Fibroblast of villous mesenchyme (primary cell): ENCODE measurements at places on chromosomes 16 and 17. TPM values are rescaled to one million over a fixed set of nuclear protein-coding genes. Genes with fewer than 3 reads are reported as not detected.

DNA sequence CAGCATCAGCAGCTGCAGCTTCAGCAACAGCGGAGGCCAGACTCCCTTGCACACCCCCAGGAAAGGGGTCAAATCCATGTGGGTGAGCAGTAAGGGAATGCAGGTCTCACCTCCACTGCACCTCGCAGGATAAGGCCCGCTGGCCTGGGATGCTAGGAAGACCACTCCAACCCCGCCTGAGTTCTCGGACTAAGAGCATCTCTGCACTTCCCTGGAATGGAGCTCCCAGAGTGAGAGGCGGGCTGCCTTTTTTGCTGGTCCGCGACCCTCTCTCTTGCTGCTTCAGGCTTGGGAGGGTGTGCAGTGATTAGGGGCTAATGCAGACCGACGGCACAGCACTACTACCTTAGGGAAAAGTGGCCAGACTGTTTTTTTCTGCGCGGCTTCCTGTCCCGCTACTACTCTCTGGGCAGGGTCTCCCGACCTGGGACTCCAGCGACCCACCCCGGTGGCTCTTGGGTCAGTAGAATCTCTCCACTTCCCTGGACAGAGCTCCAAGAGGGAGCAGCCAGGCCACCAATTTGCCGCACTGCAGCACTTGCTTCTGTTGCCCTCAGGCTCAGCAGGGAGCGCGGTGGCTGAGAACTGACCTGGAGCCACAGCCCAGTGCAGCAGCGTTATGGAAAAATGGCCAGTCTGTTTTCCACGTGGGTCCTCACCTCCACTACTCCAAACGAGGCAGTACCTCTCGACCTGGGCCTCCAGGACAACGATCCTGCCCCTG, 480.4 kb downstream of the CDH8 start:
- no peak for DNase-seq

- DNase-seq, result peak; percentile 12
Measured at GRCh38 chr17:57286399-57287105, 30.2 kb downstream of the MSI2 start.

- peak; percentile 84 for DNase-seq
Measured at GRCh38 chr17:6666077-6666521, 14.5 kb downstream of the C17orf100 start.

- DNase-seq, result no peak
Measured at GRCh38 chr17:81906476-81907218, 4.6 kb downstream of the PCYT2 start.

GRCh38 chr16:19175492-19176262, 7.6 kb downstream of the SYT17 start:
- peak; percentile 49 for DNase-seq

- DNase-seq, result no peak
Measured at GRCh38 chr16:58506241-58507194, 6.6 kb downstream of the NDRG4 start.

DNA sequence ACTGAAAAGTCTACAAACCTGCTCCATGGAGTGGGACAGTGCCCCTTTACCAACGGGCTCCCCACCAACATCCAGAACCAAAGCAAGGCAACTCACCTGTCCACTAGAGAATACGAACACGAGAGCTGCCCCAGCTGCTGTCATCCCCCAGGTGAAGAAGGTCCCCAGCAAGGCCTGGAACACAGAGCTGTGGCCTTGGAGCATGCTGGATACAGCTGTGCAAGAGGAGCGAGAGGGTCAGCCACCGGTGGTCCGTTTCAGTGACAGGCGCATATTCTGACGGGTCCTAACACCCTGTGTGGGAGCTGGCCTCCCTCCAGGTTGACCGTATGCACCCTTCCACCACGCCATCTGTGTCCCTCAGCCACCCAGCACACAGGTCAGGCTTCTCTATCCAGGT, 3.9 kb downstream of the SLC39A11 start:
- DNase-seq, result no peak

DNA sequence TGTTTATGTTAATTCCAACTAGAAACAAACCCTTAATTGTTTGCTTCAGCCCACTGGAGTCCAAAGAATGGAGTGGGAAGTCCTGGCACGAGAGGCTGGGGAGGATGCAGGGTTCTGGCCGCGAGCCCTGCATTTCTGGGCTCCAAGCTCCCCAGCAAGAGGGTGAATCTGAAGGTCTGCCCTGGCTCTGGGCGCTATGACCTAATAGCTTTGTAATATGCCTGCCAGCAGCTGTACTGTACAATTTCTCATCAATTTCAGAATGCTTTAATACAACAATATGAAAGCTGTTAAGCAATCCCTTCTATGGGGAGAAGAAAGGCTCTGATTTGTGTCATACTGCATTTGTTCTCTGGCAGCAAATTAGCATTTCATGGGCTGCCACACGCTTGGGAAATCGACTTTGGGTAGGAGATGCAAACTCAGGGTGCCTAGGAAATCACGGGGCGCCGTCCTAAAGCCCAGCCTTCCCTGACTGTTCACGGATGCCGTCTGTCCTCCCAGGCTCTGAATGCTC, 43.8 kb downstream of the NDEL1 start:
- peak; percentile 47 for DNase-seq

GRCh38 chr17:81412490-81413093, 17.3 kb downstream of the BAHCC1 start:
- DNase-seq, result peak; percentile 70

GRCh38 chr16:3810198-3810664, 70.3 kb downstream of the CREBBP start:
- DNase-seq, result no peak

- no peak for DNase-seq
Measured at GRCh38 chr16:9308850-9309249, 217.4 kb downstream of the HAPSTR1 start.

DNA sequence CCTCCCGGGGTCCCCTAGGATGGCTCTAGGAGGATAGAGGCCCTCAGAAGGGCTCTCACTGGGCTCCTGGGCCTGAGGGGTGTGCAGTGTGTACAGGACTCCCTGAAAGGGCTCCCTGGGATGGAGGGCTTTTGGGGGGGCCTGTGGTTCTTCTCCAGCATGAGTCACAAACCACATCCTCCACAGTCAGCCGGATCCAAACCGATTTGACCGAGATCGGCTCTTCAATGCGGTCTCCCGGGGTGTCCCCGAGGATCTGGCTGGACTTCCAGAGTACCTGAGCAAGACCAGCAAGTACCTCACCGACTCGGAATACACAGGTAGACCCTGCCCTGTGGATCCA, 4.5 kb downstream of the TRPV2 start:
- peak; percentile 84 for DNase-seq

DNA sequence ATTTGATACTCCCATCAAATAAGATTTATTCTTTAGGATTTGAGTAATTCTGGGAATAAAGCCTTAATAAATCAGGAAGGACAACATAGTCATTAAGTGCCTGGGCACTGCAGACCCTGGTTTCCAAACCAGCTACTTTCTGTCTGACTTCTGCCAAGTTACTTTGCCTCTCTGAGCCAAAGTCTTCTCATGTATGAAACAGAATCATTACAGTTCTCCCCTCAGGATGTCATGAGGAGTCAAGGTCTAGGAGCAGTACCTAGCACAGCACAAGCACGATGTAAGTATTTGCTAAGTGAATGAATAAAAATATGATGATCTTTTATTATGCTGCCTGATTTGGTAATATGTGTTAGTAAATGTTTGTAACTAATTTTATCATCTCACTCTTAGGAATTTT, 30.4 kb upstream of the HEATR6 start:
- DNase-seq, result no peak

DNA sequence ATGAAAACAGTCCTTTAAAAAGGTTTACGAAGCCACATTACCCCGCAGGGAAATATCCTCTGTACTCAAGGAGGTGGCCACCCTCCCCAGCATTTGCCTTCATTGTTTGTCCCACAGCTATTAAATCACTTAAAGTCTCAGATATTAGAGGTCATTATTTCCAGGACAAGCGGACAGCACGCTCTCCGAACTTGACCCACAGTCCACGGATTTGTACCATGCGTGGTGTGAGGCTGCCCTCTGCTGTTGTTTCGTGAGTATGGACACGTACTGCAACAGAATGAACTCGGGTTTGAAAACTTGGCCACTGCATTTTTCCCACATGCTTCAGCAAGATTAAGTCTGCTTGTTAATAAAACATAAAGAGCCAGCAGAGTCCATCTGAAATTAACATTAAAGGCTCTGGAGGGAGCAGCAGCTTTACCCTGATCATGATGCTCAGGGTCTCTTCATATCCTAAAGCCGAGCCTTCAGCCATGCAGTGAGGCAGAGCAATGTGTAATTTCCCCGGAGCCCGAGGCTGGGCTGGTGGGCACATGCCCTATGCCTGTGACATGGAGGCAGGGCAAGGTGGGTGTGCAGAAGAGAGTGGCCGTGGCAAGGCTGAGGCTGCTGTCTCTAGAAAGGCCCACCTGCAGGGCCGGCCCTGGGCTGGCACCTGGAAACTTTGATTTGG, 19.7 kb downstream of the MEAK7 start:
- DNase-seq, result peak; percentile 68

GRCh38 chr16:80583466-80583865, 42.7 kb downstream of the DYNLRB2 start:
- peak; percentile 72 for DNase-seq

APOH gene
- total RNA-seq, result not detected in 2 replicates

NMT1 gene
- total RNA-seq, result 67.0 and 78.2 TPM in 2 replicates

ATP5PD gene
- 275 and 323 TPM in 2 replicates for total RNA-seq

USH1G gene
- total RNA-seq, result not detected in 2 replicates

CDRT15 gene
- not detected in 2 replicates for total RNA-seq

CD300E gene
- not detected in 2 replicates for total RNA-seq

ABCA6 gene
- total RNA-seq, result 3.9 and 6.4 TPM in 2 replicates

GRIN2C gene
- total RNA-seq, result under 0.01 and 0.32 TPM in 2 replicates

AOC3 gene
- total RNA-seq, result under 0.01 and 0.32 TPM in 2 replicates
